ENCODE measurements at places on chromosomes 2 and 18. TPM values are rescaled to one million over a fixed set of nuclear protein-coding genes. Genes with fewer than 3 reads are reported as not detected.

The CD8A gene
- 1.3 TPM for total RNA-seq

- no peak for DNase-seq
These were observed 14.6 kb downstream of the SPOPL start for GRCh38 chr2:138516030-138516704.

- DNase-seq = no peak
These were observed 62.8 kb downstream of the BOD1L2 start for GRCh38 chr18:57209713-57210106.

- DNase-seq = no peak
These were observed 17.2 kb upstream of the HK2 start for GRCh38 chr2:74816540-74817303.

The SETBP1 gene
- 22.6 TPM for total RNA-seq

The RGPD3 gene
- 0.21 TPM for total RNA-seq

The LGALSL gene
- total RNA-seq = 2.8 TPM

GRCh38 chr2:12855508-12855907 lies 138.8 kb downstream of the TRIB2 start:
- no peak for DNase-seq

GRCh38 chr2:194714541-194714940 lies 942.5 kb upstream of the SLC39A10 start:
- no peak for DNase-seq

The CCDC150 gene
- total RNA-seq = 18.2 TPM

The CROCC2 gene
- total RNA-seq = not detected

Measured in activated CD4-positive, alpha-beta T cell treated with anti-CD3 and anti-CD28 coated beads, Interleukin-2, amount 10 ng/mL, durations not matched to agents 24 days and 14 days (primary cell).